C1 segment of cervical spinal cord (tissue), 14 donors: ENCODE measurements at places on chromosomes 5 and 9.

DNA sequence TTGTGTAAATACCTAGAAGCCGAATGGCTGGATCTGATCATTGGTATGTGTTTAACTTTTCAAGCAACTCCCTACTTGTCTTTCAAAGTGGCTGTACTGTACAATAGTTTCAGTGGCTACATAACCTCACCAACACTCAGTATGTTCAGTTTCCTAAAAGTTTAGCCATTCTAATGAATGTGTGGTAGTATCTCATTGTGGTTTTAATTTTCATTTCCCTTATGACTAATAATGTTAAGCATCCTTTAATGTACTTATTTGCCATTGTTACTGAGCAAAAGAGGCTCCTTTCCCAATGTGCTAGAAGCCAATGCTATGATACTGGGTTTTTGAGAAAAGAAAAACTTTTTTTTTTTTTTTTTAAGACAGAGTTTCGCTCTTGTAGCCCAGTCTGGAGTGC lies 27.8 kb upstream of the ALDOB start:
- DNase-seq, result no peak

DNA sequence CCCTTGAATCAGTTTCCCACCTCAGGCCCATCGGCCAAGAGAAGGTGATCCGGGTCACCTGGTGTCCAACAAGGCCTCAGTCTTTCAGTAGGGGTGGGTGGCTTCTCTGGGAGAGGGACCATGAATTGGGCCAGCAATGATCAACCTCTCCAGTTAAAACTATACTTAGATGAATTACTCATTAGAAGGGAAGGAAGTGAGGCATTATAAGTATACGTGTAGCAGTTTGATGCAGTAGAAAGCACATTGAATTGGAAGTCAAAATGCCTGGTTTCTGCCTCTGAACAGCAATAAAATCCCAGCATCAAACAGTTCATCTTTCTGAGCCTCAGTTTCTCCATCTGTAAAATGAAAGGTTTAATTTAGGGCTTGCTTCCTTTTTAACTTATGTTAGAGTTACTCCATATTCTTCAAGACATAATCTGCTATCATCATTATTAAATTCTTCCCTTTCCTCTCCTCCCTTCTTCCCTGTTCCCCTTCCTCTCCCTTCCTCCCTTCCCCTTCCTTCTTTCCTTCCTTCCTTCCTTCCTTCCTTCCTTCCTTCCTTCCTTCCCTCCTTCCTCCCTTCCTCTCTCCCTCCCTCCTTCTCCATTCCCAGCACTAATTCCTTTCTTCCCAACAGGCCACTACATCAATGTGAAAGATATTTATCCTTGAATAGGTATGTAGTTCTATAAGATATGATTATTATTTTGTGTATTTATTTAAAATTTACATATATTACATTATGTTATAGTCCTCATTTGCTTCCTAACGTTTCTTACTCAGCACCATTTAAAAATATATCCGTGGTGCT lies 18.6 kb upstream of the TMEM174 start:
- DNase-seq, result no peak

GRCh38 chr9:130308081-130308571 lies 42.6 kb downstream of the HMCN2 start:
- DNase-seq, result no peak

DNA sequence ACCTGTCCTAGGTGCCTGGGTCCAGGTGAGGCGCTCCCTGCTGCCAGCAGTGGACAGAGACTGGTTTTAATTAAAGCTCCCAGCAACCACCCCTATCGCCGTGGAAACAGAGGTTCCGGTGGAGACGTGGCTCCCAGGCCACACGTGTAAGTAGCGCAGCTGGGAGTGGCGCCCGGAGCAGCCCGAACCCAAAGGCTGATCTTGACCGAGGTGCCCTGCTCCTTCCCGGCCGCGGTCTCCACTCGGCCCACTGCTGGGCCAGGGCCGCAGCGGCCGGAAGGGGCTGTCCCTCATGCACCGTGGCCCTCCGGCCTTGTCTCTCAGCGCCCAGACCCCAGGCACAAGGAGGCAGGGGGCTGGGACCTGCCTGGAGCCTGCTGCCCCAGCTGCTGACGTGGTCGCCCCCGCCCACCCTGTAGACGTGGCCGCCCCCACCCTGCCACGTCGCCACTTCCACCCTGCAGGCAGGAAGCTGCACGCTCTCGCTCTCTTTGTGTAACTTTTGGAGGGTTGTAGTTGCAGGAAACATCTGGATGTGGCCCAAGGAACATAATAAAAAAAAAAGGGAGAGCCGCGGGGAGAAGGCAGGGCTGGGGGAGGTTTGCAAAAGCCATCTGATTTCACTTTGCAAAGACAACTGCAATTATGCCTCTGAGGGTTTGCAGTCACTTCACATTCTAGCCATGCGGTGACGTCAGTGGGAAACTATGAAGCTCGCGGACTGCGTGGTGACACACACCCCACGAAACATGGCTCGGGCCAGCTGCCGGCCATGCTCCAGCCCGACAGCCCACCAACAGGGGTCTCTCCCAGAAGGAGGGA lies 129.9 kb downstream of the RXRA start:
- DNase-seq, result no peak

- DNase-seq, result no peak
These were observed 11.1 kb upstream of the ESM1 start for GRCh38 chr5:54996466-54996865.

GRCh38 chr9:123828449-123828848 lies 101.5 kb downstream of the DENND1A start:
- no peak for DNase-seq

- no peak for DNase-seq
These were observed 6.2 kb downstream of the ARSI start for GRCh38 chr5:150296496-150296895.

DNA sequence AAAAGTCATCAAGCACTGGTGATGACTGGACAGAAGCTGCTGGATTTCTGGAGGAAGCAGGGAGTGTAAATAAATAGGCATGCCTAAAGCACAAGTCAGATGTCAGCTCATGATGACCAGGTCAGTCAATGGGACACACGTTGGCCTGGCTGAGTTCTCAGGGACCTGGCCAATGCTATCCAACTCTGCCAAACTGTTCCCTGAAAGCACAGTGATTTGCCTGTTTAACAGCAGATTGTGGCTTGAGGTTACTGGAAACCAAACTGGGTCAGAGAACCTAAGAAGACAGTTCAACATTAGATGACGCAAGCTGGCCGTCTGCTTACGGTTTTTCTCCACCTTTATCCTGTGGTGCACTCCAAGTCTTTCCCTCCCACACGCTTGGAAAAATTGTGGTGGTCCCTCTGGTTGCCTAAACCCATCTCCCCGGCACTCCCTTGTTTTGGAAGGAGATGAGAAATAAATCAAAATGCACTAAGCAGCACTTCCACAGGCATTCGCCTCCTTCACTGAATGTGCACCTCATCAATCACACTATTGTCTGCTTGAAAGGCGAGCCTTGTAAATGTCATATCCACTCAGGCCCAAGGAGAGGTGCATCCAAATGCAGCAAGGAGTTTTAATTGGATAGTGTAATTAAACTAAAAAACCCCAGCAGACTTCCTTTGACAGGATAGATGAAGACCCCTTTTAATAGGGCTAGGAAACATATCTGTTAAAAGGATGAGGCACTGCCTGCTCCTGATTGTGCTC lies 199.4 kb downstream of the GAPVD1 start:
- no peak for DNase-seq

GRCh38 chr9:136100700-136101614 lies 5.9 kb upstream of the NACC2 start:
- no peak for DNase-seq

DNA sequence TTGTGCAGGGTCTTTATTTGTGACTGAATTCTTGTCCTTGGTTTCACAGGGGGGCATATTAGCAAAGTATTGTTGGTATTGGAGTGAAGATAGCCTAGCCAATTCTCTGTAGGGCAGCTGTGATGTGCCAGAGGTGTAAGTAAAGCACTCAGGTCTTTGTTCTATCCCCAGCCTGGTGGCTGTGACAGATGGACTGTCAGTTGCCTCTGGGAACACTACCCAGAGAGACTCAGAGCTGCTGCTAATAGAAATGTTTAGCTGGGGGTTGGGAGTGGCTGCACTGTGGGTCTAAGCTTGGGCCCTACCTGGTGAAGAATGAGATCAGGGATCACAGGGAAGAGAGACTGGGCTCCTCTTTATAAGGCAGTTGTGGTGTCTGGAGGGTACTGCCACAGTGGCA lies 1006.5 kb upstream of the TYRP1 start:
- DNase-seq, result no peak

GRCh38 chr9:95413793-95414192 lies 96.3 kb upstream of the FANCC start:
- DNase-seq, result no peak

- no peak for DNase-seq
These were observed 93.1 kb downstream of the RALGPS1 start for GRCh38 chr9:127007638-127008037.

GRCh38 chr9:28762167-28762566 lies 1188.9 kb upstream of the C9orf72 start:
- DNase-seq, result no peak

DNA sequence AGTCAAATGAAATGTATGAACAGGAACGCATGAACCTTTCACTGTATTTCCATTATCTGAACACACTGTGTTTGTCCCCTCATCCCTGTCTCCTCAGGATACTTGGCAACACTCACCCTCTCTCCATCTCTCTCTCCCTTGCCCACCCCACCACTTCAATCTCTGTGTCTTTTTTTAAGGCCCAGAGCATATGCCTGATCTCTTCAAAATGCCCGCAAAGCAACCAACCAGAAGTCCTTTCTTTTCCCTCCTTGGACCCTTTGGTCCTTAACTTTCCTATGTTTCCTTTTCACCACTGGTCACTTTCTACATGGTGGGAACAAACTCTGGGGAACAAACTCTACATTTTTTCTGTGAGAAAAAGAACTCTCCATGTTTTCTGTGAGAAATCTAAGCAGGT lies 3.2 kb upstream of the IRF1 start:
- no peak for DNase-seq

DNA sequence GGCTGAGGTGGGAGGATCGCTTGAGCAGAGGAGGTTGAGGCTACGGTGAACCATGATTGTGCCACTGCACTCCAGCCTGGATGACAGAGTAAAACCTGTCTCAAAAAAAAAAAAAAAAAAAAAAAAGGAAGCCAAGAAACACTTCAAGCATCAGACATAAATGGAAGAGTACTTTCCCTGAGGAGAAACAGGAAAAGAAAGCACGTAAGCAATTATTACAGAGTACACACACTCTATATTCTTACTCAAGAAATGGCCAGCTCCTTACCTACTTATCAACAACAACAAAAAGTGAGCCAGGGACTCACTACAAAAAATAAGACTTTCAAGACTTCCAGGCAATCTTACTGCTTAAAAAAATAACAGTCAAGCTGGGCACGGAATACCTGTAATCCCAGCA lies 21.8 kb downstream of the ZFR start:
- no peak for DNase-seq

GRCh38 chr5:156934450-156935211 lies 28.4 kb downstream of the TIMD4 start:
- DNase-seq, result no peak

- no peak for DNase-seq
These were observed 20.5 kb downstream of the CSF1R start for GRCh38 chr5:150065886-150066285.

DNA sequence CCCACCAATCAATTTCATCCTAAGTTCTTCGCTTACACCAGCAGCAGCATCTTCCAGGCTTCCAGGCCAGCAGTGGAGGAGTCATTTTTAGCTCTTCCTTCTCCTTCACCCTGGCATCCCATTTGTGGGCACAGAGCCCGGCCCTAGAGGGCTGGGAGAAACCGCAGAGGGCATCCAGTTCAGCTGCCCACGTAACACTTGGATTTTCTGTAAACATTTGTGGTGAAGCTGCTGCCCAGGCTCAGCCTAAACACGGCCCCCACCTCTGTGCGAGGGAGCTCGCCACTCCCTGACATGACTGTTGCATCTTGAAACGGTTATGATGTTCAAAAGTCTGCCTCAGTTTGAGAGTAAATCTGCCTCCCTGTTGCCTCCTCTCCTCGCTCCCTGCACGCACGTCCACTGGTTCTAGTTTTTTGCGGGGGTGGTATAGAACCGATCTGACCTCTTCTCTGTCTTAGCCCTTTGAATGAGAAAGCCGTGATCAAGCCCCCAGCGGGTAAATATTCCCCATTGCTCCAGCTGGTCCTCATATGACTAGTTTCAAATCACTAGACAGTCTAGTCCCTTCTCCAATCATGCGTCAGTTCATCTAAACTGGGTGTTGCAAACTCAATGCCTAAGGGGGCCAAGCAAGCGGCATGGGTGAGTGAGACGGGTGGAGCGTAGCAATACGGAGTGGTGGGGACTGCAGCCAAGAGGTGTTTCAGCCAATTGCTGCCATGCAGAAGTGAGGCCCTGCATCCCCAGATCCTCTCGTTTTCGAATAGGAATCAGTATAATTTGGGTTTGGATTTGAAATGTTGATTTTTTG lies 34.9 kb upstream of the N4BP3 start:
- DNase-seq, result no peak

GRCh38 chr9:130707225-130707976 lies 13.8 kb downstream of the EXOSC2 start:
- peak; percentile 1 for DNase-seq

DNA sequence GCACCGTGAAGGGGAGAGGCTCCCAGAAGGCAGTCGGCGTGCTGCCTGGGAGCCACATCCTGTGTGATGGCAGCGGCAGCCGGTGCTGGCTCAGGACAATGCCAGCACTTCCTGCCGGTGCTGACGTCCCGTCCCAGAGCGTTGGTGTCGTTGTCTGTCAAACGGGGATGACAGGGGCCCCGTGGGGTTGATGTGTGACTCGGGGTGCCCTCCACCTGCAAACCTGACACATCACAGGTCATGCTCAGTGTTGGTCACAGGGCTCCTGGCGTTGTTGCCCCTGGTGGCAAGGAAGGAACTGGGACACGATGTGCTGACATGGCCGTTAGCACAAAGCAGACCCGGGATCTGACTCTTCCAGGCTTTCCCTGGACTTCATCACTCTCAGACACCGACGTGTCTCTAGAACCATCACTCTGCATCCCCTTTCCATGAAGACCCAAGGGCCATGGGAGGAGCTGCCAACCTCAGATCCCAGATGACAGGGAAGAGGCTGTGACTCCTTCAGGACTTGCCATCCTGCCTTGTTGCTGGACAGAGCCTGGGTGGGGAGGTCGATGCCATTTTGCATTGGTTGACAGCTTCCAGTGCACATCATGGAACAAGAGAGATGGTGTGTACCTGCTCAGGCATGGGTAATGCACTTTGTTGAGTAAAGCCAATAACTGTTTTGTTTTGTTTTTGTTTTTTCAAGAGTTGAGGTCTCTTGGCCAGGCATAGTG lies 21.5 kb downstream of the PLPP7 start:
- no peak for DNase-seq

GRCh38 chr9:12595400-12595799 lies 97.8 kb upstream of the TYRP1 start:
- no peak for DNase-seq

DNA sequence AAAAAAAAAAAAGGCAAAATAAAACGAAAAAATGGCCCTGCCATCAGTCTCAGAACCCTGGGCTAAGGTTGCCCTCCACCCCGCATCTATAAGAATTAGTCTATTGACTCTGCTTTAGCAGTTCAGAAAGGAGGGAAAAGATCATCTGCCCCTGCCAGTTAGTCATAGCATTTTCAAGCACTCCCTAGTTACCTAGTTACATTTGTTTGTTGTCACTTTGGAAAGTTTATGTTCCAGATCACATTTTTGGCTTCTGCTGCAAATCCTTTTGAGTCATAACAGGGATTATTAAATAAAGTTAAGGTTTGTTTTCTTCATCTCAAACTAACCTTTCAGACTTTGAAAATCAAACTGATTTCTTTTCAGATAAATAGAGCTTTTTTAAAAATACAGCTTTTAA lies 52.1 kb downstream of the AQP7 start:
- DNase-seq, result no peak
